ENCODE measurements at places on chromosomes 16 and 17.

GRCh38 chr16:87161822-87162676 is 155.1 kb downstream of the C16orf95 start:
- no peak for DNase-seq

DNA sequence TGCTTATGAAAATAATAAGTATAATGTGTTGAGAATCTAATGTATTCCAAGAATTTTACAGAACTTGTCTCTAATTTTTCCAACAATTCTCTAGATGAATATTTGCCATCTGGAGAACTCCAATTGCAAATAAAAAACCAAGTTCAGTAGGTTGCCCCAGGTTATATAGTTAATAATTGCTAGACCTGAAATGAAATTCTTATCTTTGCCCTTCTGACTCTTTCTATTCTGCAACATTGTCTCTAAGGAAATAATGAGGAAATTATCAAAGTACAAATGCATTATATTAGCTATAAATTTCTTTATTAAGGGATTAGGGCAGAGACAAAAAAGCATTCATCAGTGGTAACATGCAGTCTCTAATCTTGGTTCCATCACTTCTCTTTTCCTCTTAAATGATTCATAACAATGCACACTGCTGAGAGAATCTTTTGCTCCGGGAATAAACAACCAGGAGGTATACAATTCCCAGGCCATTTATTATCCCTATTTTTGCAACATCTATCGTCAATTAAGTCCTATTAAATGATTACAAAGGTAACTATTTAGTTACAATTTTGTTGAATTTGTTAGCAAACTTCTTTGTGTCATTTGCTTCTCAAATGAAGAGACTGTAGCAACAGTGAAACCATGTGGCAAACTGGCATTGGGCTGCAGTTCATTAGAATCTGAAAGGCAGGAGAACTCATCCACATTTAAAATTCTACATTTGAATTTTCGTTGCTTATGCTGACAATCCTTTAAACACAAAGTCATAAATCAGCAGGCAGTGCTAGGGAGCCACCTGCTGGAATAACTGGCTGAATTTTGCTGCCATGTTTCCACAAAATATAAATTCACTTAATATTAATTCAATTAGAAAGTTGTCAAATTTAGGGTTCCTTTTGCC is 349.6 kb downstream of the KIF2B start:
- no peak for DNase-seq

- no peak for DNase-seq
These were observed 404.8 kb downstream of the CDH13 start for GRCh38 chr16:83031524-83031923.

- DNase-seq = no peak
These were observed 5.8 kb upstream of the RARA start for GRCh38 chr17:40303009-40303657.

GRCh38 chr16:4882633-4883285 is 35.5 kb downstream of the UBN1 start:
- no peak for DNase-seq

DNA sequence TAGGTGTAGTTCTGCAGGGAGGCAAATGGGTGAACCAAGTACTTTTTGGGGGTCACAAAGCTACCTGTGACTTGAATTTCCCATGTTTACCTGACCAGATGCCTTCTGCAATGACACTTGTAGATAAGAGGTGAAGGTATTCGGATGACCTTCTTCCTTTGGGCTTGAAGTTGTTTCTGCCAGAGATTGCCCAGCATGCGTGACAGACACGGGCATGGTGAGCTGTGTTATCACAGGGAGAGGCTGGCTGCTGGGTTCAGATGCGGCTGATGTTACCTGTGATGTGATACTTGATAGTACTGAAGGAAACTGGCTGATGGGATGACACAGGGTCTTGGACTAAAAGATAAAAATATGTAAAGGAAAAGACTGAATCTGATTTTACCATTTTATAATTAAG is 14.1 kb downstream of the PKD1L3 start:
- DNase-seq = no peak

GRCh38 chr16:9666834-9667480 is 515.3 kb downstream of the GRIN2A start:
- DNase-seq = no peak

- no peak for DNase-seq
These were observed 65.7 kb downstream of the ARSG start for GRCh38 chr17:68356949-68357455.

DNA sequence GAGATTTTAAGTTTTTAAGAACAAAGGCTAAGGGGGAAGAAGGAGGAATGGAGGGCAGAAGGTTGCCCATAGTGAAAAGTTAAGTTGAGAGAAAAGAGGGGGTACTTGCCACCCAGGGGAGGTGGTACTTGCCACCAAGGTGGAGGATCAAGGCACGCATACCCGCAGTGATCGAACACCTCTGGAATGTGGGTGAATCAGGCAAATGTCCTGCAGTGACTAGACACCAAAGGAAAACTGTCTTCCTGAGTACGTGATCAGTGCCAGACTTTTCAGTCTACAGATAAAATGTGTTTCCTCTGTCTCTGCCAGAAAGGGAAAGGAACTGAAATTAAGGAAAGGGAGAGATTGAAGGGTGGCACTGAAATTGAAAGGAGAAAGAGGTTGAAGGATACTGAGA is 2285.3 kb downstream of the TP53TG3F start:
- no peak for DNase-seq

Measured in activated T-helper 1 cell treated with Interleukin-2 at 50 U/mL for 16 hours (primary cell).